ENCODE measurements at places on chromosomes 12 and 14.

DNA sequence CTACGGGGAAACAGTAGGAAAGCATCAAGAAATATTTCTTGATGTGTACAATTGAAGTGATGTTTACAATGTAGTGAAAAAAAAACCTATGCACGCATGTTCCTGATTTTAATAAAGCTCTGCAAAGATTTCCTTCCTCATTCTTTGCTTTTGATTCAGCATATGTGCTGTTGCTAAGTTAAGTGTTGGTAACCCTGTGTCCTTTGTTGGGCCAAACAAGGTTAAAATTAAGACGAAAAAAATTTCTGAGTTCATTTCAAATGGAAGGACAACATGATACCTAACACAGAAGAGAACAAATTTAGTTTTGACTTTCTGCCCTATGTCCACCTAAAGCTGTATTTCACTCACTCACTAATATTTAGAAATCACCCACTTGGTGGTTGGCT lies 62.8 kb downstream of the PPP2R5C start:
- no peak for DNase-seq

DNA sequence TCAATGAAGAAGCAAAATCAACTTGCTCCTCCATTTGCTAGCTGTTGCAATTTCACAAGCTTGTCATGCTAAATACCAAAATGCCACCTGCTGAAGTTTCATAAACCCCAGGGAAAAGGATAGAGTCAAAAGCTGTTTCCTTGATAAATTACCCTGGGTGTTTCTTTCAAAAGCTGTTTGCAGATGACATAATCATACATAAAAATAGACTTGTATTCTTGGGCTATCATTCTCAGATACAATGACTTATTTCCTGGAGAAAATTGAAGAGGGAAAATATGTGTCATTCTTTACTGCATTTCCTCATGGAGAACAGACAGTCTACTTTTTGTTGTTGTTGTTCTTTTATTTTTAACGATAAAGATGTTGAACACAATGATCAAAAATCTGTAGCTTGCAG lies 119.2 kb downstream of the GALC start:
- DNase-seq, result no peak

GRCh38 chr14:99349721-99350495 lies 77.9 kb upstream of the BCL11B start:
- DNase-seq, result no peak

DNA sequence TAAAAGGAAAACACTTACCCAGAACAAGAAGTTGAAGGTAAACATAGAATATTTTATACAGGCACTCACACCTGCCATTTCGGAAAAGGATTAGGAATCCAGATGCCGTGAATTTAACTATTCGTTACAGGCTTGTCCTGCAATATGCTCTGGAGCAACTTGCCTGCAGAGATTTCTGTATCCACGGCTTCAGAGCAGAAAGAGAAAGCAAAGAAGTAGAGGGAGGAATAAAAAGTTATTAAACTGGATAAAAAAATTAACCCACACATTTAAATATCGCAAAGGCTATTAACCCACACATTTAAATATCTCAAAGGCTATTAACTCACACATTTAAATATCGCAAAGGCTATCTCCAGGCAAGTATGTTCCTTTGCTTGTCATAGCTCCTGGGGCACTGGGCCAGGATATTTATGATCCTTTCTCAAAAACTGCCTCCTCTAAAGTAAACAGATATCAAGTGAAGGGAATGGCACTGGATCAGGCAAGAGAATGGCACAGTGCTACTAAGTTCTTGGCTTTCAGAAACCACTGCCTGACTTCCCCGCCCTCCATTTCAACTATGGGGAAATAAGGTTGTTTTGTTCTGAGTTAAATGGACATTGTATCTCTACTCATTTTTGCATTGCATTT lies at the start of gene TSPAN8:
TSPAN8 (minus strand) TSS at position 399 of the 633 bp plus-strand sequence; CDS start at position 78, 321 bp downstream.
- no peak for DNase-seq

DNA sequence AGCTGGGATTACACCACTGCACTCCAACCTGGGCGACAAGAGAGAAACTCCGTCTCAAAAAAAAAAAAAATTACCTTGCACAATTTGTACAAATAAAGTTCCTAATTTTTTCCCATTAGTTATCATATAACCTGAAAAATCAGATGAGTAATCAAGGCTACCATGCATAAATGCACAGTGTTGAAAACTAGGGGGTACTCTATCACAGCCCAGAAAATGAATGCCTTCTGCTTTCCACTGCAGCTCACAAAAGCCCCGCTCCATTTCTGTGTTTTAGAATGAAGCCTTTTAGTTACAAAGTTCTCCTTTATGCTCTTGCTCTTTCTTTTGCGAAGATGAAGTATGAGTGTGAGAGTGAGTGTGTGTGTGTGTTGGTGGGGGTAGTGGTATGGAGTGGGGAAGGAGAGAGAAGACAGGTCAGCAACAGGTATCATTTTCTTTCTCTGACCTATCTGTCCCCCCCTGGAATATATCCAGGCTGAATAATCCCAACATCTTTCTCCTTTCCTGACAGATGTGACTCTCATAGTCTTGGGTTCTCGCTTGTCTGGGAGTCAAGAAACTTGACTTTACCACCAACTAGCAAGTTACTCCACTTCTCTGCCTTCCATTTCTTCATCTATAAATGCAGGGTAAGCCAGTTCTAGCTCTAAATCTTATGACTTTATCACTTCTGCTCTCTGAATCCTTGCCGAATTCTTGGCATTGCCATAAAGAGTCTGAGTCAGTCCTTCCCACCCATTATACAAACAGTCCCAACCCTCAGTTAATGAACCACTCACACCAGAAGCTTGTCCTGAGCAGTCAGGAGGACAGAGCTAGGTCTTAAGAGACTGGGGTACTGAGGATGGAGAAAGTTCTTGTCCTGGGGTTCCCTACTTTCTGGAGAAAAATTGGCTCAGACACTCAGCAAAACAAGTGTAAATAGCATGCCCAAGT lies 16.1 kb downstream of the BIN2 start:
- no peak for DNase-seq

DNA sequence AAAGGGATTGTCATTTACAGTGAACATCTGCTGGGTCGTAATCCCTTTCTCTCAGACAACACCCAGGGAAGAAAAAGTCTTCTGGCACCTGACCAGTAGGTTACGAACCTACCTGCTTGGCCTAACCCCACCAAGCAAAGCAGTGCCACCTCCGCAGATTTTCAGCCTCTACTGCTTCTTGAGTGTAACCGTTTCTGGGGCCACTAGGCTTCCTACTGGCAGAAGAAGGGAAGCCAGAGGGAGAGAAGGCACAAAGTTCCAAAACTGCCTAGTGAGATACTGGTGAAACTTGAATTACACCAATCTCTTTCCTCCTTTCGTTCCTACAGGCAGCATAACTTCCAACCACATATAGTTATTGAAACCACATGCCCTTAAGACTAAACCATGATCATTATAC lies 383.6 kb downstream of the BCAT1 start:
- DNase-seq, result no peak

DNA sequence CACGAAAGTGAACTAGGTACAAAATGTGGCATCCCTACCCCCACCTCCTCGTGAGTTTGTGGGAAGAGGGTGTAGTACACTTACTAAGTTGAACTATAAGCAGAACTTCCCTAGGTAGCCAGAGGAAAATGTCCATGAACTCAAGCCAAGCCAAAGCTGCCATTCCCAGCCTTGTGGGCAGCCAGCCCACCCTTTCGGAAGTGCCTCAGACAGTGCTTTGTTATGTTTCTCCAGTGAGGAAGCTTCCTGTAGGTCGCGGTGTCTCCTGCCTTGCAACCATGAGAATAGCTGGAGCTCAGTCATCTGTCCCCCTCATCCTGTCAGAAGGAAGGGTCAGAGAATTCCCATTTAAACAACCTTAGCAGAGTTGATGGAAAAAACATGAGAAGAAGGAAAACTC lies 266.9 kb downstream of the DUSP6 start:
- no peak for DNase-seq

GRCh38 chr14:71136386-71137060 lies 229.3 kb downstream of the PCNX1 start:
- no peak for DNase-seq

DNA sequence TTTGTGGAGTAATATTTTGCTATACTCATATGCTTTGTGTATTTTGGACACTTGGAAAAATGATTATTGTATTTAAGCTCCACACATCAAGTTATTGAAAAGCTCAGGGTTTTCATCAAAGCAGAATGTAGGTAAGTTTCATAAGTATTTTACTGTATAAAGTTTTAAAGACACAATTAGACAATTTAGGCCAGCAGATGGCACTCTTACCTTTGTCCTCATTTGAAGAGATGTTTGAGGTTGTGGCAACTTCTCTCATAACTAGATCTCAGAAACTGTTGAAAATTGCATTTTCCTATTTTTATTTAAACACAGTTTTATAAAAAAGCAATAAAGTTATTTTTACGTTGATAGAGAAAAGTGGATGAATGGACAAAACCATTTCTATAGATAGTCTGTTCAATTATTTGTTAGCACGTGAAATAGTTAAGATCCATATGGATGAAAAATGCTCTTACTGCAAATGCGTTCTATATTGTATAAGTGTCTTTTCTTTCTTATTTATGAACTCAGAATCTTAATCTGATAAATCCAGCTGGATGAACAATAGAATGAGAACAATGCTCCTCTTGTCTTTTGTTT lies 300.0 kb downstream of the AEBP2 start:
- no peak for DNase-seq

DNA sequence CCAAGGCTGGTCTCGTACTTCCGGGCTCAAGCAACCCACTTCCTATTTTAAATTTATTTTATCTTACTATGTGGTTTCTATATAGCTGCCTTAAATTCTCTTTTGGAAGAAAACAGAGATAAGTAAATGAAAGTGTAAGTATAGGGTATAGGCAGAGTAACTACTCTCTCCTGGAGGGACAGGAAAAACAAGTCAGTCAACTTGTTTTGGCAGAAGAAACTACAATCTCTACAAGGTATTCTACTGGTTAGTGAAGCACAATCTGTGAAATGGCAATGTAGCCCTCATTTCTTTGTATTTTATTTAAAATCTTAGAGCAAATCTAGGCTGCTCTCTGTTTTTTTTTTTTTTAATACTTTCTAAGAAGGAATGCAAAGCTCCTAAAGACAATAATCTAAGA lies 55.4 kb downstream of the UBR7 start:
- DNase-seq, result no peak

- no peak for DNase-seq
Measured at GRCh38 chr12:72330301-72330700, 58.1 kb downstream of the TRHDE start.

DNA sequence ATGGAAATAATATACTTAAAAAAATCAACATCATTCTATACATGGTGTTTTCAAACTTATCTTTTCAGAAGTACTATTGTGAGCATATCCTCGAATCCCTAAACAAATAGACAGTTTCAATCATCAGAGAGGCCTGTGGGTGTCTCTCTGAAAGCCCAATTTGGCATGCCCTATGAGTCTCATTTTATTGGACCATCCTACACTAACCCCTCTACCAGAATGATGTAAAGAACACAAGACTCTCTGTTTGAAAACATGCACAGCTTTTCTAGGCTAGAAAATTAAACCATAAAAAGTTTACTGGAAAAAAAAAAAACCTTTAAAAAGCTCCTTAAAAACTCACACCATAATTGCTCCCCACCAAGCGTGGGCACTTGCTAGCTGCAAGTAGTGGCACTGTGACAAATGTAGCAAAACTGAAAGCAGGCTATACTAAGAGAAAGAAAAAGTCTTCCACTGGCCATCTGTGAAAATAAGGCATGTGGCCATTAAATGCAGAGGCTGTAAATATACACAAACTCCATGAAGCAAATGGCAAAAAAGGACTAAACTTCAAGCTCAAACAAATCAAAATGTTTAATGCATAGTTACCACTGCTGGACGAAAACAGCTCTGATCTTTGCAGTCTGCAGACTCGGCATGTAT lies 394.2 kb downstream of the SOX5 start:
- no peak for DNase-seq

DNA sequence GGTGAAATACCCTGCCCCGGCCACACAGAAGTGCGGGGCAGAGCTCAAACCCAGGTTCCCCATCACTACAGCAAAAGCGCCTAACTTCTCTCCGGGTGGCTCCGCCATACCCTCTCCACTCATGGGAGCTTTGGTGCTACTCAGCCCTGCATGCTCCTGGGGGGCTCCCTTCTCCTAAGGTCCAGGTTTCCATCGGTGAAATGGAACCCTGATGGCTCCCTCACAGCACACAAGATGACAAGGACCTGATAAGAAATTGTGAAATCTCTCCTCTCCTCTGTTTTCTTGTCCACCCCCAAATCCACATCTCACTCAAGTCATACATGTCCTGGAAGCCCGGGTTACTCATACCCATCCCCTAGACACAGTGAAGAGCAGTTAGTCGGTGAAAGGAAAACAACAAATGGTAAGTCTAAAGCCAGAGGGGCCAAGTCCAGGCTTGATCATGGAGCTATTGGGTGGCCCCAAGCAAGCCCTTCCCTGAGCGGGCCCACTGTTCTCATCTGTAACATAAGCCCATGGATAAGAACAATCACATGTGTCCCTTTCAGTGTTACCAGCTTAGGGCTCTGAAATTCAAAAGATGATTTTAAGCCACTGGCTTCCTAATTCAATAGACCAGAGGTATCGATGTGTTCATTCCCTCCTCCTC lies 317.5 kb downstream of the BCL11B start:
- DNase-seq, result no peak

GRCh38 chr12:128140551-128140950 lies 126.4 kb upstream of the TMEM132C start:
- DNase-seq, result no peak

GRCh38 chr14:46344327-46344937 lies 307.1 kb downstream of the RPL10L start:
- no peak for DNase-seq

- DNase-seq, result no peak
Measured at GRCh38 chr12:39612250-39612649, 7.4 kb downstream of the ABCD2 start.

DNA sequence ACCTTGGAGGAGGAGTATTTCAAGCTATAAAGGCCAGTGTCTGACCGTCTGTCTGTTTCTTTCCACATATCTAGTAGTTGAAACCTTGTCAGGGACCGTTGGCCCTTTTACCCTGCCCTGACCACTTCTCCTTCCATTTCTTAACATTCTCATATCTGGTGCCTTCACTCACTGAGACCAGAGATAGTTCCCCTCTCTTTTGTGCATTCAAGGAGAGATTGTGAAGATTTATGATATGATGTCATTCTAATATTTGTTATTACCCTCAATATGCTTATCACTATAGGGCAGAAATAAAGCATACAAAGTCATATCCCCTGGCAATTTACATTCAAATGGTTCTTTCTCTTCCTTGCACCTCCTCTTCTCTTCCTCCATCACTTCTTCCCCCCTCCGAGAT lies 83.3 kb downstream of the PLXNC1 start:
- DNase-seq, result no peak

DNA sequence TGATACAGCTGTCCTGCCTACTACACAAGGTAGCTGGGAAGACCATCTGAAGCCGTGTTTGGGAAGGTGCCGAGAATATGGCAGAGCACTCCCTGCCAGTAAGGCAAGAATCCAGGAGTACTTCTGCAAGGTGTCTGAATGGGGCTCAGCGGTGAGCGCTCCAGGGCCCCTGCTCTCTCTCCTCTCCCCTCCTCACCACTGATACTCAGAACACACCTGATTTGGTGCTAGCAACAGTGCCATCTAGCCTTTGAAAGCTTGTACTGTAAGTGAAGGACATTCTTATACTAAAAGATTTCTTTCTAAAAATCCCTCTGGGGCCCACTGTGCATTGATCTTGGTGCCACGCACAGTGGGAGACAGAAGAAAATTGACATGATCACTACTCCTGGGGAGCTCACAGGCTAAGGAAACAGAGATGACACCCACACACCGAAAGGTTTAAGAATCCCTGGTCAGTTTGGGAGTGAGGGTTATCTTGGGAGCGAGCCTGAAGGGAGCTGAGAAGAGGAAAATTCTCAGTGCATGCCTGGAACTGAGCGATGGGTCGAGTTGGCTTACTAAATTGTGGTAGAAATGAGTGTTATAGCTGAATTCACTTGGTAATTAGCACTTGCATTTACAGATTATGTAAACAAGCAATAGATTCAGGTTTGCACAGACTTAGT lies 216.9 kb downstream of the NTF3 start:
- no peak for DNase-seq

Data from activated T-helper 9 cell treated with anti-CD3 and anti-CD28 coated beads, Interleukin-2, amount 50 U/mL, for 16 hours (primary cell).